ENCODE measurements at places on chromosomes 7 and 10.
A peak's percentile ranks its signal among the peaks of the same experiment; 100 is the strongest.

DNA sequence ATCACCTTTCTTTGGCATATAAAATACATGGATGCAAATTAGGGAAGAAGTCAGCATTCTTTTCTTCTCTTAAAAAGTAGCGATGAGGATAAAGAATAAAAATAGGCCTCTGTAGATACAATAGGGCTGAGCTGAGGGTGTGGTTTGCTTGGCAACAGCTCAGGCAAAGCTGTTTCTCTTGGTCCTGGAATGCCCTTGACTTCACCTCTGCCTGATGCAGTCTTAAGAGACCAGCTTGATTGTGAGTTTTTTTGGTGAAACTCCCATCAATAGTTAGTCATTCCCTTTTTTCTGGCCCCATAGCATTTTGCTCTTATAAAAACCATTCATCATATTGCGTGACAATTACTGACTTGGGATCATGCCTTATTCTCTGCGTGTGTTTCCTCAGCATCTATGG lies 42.1 kb upstream of the MKLN1 start:
- no peak for DNase-seq

DNA sequence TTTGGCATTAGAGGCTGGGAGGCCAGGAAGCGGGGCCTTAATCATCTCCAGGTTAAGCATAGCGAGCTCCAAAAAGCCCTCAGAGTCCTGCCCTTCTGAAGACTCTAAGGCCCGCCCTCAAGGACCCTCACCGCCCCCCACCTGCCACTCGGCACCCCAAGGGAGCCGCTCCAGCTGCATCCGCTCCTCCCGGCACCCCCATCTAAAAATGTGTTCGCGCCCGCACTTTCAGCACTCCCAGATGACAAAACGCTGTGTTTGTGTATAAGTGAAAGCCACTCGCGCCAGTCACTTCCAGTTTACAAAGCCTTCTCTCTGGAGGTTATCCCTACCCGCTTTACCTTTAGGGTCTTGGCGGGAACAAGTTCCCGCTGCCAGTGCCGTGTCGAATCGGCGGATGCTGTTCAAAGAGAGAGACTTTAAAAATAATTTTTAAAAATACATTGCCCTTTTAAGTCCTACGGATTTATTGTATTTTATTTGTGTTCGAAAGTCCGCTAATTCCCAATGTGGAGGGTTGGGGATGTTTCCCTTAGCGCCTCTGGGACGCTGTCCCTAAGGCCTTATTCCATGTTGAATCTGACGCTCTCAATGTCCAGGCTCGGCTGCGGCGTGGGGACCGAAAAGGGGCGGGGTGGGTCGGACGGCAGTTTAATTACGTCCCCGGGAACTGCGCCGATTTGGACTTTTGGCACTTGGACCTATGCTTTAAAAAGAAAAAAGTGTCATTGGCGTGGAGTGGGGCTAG lies at the start of the genes DCLRE1A and NHLRC2:
Gene DCLRE1A (minus strand): TSS at position 70 of the 748 bp plus-strand sequence. CDS start 900 bp downstream, outside the sequence.
Gene NHLRC2 (plus strand): TSS at position 649 of the 748 bp plus-strand sequence. CDS start 212 bp downstream, outside the sequence.
- DNase-seq = peak; percentile 75

DNA sequence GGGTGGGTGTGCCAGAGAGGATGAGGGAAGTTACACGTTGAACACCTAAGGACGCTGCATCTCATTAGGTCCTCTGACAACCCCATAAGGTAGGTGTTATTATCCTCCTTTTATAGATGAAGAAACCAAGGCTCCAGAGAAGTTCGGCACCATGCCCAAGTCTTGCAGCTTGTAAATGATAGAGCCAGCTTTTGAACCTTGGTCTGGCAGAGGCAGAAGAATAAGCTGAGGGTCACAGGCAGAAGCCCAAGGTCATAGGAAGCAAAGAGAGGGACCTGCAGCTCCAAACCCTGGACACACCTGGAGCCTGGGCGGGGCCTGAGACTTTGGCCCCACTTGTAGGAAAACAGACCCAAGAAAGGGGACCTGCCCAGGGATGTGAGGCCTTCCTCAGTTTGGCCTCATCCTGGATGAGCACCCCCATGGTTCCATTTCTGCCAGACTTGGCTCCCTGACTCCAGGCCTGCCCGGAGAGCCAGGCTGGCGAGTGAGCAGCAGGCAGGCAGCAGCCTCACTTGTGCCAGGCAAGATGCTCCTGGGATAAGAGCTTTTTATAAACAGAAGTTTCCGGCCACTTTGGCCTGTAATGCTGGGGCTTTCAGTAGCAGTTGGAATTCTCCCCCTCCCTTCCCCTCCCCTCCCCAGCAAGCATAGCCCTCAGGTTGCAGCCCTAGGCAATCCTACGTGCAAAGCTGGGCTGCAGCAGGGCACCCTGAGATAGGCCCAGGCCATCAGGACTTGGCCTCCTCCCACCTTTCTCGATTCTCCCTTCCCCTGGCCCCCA lies 2.4 kb downstream of the KCNH2 start:
- no peak for DNase-seq

- no peak for DNase-seq
Observed at GRCh38 chr7:49789736-49790135, 16.3 kb downstream of the VWC2 start.

DNA sequence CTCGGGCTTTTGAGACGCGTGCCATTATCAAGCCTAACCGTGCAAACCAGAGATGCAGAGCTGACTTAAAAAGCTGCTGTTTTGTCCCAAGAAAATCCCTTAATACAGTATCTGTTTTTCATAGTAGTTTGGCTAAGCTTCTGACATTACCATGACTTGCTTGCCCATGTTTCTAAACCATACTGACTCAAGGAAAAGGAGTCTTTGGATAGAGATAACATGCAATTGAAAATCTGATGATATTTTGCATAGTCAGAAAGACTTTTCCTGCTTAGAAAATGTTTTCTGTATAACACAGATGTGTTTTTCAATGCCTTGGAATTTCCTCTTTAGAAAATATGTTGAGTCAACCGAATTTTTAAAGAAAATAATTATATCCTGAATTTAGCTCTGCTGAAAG lies 21.5 kb upstream of the AKR1E2 start:
- DNase-seq = no peak

DNA sequence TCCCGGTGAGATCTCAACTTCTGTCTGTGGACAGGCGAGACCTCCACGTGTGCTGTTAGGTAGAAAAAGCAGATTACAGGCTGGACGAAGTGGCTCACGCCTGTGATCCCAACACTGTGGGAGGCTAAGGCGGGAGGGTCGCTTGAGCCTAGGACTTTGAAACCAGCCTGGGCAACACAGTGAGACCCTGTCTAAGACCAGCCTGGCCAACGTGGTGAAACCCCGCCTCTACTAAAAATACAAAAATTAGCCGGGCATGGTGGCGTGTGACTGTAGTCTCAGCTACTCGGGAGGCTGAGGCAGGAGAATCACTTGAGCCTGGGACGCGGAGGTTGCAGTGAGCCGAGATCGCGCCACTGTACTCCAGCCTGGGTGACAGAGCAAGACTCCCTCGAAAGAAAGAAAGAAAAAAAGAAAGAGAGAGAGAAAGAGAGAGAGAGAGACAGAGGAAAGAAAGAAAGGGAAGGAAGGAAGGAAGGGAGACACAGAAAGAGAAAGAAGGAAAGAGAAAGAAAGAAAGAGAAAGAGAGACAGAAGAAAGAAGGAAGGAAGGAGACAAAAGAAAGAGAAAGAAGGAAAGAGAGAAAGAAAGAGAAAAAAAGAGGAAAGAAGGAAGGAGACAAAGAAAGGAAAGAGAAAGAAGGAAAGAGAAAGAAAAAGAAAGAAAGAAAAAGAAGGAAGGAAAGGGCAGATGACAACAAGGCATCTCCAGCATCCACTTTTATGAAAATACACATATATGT lies 29.6 kb upstream of the SUN1 start:
- no peak for DNase-seq

Data from activated CD4-positive, alpha-beta T cell treated with anti-CD3 and anti-CD28 coated beads, Interleukin-10, Interleukin-2, amounts not matched to agents 100 ng/mL and 50 ng/mL, durations not matched to agents 16 hours and 8 hours (primary cell).